Suprapubic skin (tissue), 4 donors: ENCODE measurements at places on chromosomes 5 and 9.

- no peak for DNase-seq
- H3K36me3 ChIP-seq: no peaks in the 10 kb centered on the region
- no peak overlapping the region for H3K27ac ChIP-seq
- no peaks in the 10 kb centered on the region for H3K27me3 ChIP-seq
- no peak overlapping the region for H3K4me3 ChIP-seq
- H3K4me1 ChIP-seq: no peaks in the 10 kb centered on the region
Measured at GRCh38 chr9:24932785-24933184, 387.1 kb upstream of the IZUMO3 start.

GRCh38 chr5:113663879-113664541 lies 150.5 kb downstream of the YTHDC2 start:
- H3K4me3 ChIP-seq: no peak overlapping the region
- no peaks in the 10 kb centered on the region for H3K36me3 ChIP-seq
- H3K4me1 ChIP-seq: no peaks in the 10 kb centered on the region
- H3K27me3 ChIP-seq: no peaks in the 10 kb centered on the region
- no peak for DNase-seq
- no peak overlapping the region for H3K27ac ChIP-seq

DNA sequence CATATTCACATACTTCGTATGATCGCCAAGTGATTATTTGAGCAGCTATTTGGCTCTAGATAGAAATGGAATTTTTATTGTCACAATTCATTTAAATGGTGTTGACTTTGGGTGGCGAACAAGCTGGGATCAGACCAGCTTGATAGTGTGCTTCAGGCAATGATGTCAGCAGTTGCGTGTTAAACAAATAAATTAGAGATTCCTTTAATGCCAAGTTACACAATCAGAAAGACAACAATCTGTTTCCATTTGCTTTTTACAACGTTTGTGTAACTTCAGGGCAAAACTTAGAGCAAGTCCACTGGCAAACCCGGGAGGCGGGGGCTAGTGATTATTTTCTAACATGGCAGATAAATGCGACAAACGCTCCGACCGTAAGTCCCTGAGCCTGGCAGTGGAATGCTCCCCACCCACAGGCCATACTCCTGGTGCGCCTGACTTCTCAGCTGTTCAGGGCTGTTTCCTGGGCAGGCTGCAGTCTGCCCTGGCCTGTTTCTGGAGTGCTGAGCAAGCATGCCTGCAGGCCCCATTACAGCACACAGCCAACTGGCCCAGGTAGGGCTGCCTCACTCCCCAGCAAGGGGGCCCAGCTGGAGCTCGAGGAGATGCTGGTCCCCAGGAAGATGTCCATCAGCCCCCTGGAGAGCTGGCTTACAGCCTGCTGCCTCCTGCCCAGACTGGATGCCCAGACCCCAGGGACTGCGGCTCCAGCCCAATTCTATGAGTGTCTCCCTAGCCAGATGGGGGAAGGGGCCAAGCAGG lies 88.7 kb downstream of the BASP1 start:
- H3K4me3 ChIP-seq: no peak overlapping the region
- H3K4me1 ChIP-seq: peaks cover 16% of the 10 kb centered on the region
- H3K27ac ChIP-seq: peak overlapping the region; percentile 45
- DNase-seq: no peak

DNA sequence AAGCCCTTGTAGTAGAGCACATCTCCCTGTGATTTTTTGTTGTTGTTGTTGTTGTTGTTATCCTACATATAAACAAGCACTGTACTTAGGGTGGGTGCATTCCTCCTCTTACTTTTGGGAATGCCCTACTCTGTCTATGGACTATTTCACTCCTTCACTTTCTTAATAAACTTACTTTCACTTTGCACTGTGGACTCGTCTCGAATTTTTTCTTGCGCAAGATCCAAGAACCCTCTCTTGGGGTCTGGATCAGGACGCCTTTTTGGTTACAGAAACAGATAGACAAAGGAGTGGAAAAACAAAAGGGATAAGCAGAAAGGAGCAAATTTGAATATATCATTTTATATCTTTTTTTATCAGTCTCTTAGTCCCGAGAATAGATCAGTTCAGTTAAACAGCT lies 14.4 kb upstream of the PAIP1 start:
- DNase-seq: no peak
- no peak overlapping the region for H3K4me3 ChIP-seq
- H3K4me1 ChIP-seq: peaks cover 10% of the 10 kb centered on the region
- H3K36me3 ChIP-seq: no peaks in the 10 kb centered on the region

DNA sequence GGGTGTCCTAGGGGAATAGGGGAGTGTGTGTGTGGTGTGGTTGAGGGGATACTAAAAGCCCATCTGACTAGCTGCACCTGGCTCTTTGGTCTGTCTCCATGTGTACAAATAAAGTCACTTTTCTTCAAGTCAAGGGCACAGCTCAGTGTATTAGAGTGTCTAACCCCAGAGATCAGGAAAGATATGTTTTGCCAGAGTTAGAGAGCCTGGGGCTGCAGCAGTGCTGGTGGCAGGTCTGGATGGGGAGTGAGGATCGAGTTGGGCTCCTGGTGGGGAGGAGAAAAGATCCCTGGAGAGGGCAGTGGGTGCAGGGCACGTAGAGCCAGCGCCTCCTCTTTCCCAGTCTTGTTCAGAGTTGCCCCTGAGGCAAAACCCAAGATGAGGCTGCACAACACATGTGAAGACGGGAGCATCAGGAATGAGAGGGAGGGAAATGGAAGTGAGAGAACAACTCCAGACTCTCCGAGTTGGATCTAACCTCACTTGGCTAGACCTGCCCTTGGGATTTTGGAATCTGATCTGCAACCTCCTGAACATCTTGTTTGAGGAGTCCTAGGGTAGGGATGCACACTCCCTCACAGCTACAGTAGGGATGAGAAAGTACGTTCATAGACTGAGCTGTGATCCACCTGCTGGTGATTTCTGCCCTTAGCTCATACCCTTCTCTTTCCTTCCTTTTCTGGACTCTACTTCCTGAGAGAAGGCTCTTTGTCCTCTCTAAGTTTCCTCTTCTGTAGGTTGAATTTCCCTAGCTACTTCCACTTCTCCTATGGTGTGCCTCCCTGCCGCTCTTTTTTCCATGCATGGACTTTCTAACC lies 309.9 kb downstream of the ZSWIM6 start:
- no peak for DNase-seq
- H3K27me3 ChIP-seq: no peaks in the 10 kb centered on the region
- H3K36me3 ChIP-seq: no peaks in the 10 kb centered on the region
- no peak overlapping the region for H3K27ac ChIP-seq
- H3K4me3 ChIP-seq: no peak overlapping the region

GRCh38 chr5:147558826-147559225 lies 49.0 kb upstream of the DPYSL3 start:
- DNase-seq: no peak
- H3K36me3 ChIP-seq: no peaks in the 10 kb centered on the region
- no peak overlapping the region for H3K4me3 ChIP-seq

- H3K36me3 ChIP-seq: peaks cover 19% of the 10 kb centered on the region
- H3K27me3 ChIP-seq: no peaks in the 10 kb centered on the region
- no peak for DNase-seq
- H3K4me3 ChIP-seq: peak overlapping the region; percentile 67
- H3K4me1 ChIP-seq: peaks cover 85% of the 10 kb centered on the region
Measured at GRCh38 chr5:151022511-151023018, 2.2 kb downstream of the GPX3 start.

DNA sequence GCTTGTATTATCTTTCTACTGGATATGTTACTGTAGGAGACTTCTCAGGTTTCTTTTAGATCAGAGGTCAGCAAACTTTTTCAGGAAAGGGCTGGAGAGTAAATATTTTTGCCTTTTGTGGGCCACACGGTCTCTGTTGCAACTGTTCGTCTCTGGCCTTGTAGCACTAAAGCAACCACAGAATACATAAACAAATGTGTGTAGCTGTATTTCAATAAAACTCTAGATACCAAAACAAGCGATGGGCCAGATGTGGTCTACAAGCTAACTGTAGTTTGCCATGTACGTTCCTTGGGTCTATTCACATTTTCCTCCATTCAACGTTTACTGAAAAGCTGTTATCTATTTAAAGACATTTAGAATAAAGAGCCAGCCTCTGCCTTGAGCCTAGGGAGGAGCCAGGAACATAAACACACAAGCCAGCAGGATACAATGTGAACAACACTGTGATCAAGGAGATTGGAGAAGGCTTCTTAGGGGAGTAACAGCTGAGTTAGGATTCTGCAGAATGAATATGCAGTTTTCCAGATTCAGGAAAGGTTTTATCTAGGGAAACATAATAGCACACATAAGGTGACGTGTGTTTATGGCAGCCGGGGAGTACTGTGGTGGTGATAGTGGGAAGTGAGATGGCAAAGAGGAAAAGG lies 33.0 kb upstream of the HOMER1 start:
- H3K36me3 ChIP-seq: no peaks in the 10 kb centered on the region
- H3K27ac ChIP-seq: peak overlapping the region; percentile 71
- DNase-seq: no peak

GRCh38 chr5:3596857-3597166 lies 1.2 kb downstream of the IRX1 start:
- H3K27me3 ChIP-seq: peaks cover 82% of the 10 kb centered on the region
- peak overlapping the region; percentile 88 for H3K27ac ChIP-seq
- no peak for DNase-seq
- H3K4me1 ChIP-seq: peaks cover 48% of the 10 kb centered on the region
- H3K4me3 ChIP-seq: peak overlapping the region; percentile 60

- no peak overlapping the region for H3K4me3 ChIP-seq
- H3K27ac ChIP-seq: no peak overlapping the region
- no peaks in the 10 kb centered on the region for H3K27me3 ChIP-seq
- H3K36me3 ChIP-seq: peaks cover 4% of the 10 kb centered on the region
- DNase-seq: no peak
Measured at GRCh38 chr9:131960851-131961495, 118.7 kb downstream of the MED27 start.

DNA sequence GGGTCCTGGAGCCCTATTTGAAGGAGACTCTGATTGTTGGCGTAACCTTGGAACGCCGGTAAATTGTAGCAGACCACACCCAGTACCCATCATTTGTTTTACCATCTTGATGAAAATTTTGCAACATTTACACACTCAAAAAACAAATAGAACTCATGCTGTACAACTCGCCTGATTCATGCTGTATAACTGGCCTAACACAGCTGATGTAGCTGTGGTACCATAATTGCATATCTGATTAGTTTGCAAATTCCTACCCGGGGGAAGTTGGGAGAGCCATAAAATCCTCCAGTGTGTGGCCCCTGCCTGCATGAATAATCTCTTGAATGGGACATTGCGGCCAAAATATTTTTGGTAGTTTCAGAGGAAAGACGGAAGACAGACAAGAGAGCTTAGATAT lies 9.7 kb downstream of the NIPAL4 start:
- no peaks in the 10 kb centered on the region for H3K27me3 ChIP-seq
- H3K4me1 ChIP-seq: peaks cover 10% of the 10 kb centered on the region
- DNase-seq: no peak
- no peak overlapping the region for H3K27ac ChIP-seq

GRCh38 chr5:68420476-68421344 lies 205.2 kb downstream of the PIK3R1 start:
- no peaks in the 10 kb centered on the region for H3K27me3 ChIP-seq
- peak overlapping the region; percentile 49 for H3K27ac ChIP-seq
- no peak overlapping the region for H3K4me3 ChIP-seq
- DNase-seq: peak; percentile 69
- no peaks in the 10 kb centered on the region for H3K36me3 ChIP-seq
- H3K4me1 ChIP-seq: peaks cover 32% of the 10 kb centered on the region

DNA sequence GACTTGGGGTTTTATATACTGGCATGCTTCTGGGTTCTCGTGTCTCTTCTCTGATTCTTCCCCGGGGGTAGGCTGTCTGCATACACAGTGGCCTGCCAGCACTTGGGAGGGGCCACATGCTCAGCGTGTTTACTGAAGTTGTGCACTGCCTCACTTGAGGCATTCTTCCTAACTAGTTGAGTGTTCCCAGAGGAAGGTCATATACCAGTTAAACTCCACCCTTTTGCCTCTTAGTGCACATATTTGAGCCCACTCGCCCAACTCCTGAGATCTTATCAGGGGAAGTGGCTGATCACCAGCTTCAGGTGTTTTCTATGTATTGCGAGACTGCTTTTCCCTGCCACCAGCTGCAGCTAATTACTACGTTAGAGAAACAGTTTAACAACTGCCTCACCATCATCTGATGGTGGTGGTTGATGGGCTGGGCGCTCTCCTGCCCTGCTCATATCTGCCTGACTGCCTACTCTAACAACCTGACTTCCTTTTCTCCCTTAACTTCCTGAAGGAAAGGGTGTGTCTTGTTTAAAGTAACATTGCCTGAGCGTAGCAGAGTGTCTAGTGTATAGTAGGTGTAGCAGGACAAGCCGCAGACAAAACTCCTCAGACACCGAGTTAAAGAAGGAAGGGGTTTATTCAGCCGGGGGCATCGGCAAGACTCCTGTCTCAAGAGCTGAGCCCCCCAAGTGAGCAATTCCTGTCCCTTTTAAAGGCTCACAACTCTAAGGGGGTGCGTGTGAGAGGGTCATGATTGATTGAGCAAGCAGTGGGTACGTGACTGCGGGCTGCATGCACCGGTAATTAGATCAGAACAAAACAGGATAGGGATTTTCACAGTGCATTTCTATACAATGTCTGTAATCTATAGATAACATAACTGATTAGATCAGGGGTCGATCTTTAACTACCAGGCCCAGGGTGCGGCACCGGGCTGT lies 60.1 kb upstream of the CLINT1 start:
- H3K27me3 ChIP-seq: no peaks in the 10 kb centered on the region
- no peak for DNase-seq

DNA sequence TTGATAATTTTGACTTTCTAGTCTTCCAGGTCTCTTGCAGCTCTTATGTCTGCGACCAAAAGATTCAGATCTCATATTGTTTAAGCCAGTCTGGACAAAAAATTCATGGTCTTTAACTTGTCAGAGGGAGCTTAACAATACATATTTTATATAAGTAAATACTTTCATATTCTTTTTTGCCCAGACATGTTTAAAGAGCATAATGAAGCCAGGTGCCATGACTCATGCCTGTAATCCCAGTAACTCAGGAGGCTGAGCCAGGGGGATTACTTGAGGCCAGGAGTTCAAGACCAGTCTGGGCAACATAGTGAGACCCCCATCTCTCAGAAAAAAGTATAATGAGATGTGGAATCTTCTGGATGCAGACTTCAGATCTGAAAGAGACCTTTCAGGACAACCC lies 69.8 kb downstream of the JMY start:
- H3K27ac ChIP-seq: no peak overlapping the region
- H3K27me3 ChIP-seq: no peaks in the 10 kb centered on the region
- DNase-seq: no peak
- H3K4me1 ChIP-seq: peaks cover 6% of the 10 kb centered on the region

GRCh38 chr5:150161242-150162141 lies 5.1 kb upstream of the CDX1 start:
- peaks cover 5% of the 10 kb centered on the region for H3K27me3 ChIP-seq
- no peak overlapping the region for H3K4me3 ChIP-seq
- peak overlapping the region; percentile 10 for H3K27ac ChIP-seq
- no peaks in the 10 kb centered on the region for H3K36me3 ChIP-seq

DNA sequence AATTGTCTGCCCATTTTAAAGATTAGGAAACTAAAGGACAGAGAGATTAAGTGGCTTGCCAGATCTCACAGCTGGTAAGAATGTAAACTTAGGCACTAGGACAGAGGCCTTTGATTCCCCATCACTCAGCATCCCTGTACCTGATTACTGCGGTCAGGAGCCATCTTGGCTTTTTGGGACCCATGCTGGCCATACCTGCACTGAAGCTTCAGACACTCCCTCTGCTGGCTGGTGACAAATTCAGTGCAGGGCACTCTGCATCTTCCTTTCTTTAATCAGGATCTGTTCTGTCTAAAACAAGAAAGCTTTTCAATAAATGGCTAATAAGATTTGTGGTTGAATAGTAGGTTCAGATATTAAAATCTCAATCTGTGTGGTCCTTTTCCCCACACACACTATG lies 215.5 kb upstream of the RORB start:
- no peaks in the 10 kb centered on the region for H3K36me3 ChIP-seq
- no peaks in the 10 kb centered on the region for H3K4me1 ChIP-seq
- no peak for DNase-seq
- H3K27me3 ChIP-seq: no peaks in the 10 kb centered on the region
- H3K27ac ChIP-seq: no peak overlapping the region
